Muscle of arm (tissue), 14 donors: ENCODE measurements at places on chromosomes 6 and 20. TPM values are rescaled to one million over a fixed set of nuclear protein-coding genes. Genes with fewer than 3 reads are reported as not detected.
A peak's percentile ranks its signal among the peaks of the same experiment; 100 is the strongest.

Gene PXDC1
- 21.7 TPM for polyA plus RNA-seq

DNA sequence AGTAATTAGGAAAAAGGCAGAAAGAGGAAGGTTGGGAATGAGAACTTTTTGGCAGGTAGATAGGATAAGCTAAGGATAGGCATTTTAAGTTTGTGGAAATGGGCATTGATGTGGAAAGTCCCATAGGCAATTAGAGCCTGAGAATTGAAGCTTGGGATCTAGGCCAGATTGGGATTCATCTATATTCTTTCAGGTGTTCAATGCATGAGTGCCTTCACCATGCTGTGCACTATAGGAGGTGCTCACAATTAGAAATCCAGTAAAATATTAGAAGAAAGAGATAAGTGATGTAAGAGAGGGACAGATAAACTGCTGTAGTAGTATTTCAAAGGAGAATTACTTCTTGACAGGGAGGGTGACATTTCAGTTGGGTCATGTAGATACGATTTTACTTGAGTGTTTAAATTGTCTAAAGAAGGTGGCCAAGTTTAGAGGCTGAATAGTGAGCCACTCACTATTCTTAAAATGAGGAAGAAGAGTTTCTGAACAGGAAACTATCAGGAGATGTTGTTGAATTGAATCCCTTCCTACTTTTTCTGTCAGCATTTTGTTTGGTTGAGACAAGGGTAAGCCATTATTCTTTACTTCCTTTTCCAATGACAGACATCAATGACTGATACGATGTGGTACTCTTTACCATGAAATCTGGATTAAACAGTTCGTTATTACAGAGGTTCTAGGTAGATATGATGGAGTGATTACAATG, 31.0 kb upstream of the CTAGE9 start:
- DNase-seq: no peak

GRCh38 chr6:43771858-43772680, 2.1 kb downstream of the VEGFA start:
- peak; percentile 42 for DNase-seq

- DNase-seq: peak; percentile 43
Measured at GRCh38 chr20:33299111-33299603, 16.1 kb downstream of the BPIFB1 start.

GRCh38 chr6:127582777-127583462, 5.9 kb downstream of the C6orf58 start:
- DNase-seq: no peak

DNA sequence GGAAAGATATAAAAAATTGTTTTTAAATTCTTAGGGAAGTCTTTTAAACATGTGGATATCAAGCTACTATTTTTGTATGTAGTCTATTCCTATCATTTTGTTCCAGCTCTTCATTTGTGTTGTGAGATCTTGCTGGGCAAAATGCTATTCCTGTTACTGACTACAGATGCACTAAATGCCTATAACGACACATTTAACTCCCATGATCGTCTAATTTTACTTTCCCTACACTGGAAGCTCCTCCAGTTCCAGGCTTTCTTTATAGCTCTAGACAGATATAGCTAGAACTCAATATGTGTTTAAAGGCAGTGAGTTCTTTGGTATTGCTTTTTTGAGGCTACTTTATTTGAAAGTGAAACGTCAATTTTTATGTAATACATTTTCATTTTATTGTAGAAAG, 971.5 kb upstream of the CITED2 start:
- DNase-seq: no peak

GRCh38 chr6:103198386-103198785, 1661.3 kb downstream of the HACE1 start:
- DNase-seq: no peak
